Left lung (tissue), 14 donors: ENCODE measurements at places on chromosomes 12 and 14.

DNA sequence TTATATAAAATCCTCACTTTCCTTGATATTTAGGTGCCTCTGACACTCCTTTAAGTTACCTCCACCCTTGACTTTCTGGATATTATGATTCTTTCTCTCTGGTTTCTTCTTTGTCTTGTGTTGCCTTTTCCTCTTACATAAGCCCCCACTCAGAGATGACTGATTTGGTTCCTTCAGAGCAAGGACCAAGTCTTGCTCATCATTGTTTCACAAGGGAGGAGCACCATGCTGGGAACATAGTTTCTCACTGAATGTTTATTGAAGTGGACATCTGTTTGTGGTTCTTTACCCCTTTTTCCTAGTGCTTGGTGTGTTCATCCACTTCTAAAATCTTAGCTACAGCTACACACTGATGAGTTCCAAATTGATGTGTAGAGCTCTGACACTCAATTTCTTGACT, 161.3 kb upstream of the PTPRQ start:
- DNase-seq = no peak

DNA sequence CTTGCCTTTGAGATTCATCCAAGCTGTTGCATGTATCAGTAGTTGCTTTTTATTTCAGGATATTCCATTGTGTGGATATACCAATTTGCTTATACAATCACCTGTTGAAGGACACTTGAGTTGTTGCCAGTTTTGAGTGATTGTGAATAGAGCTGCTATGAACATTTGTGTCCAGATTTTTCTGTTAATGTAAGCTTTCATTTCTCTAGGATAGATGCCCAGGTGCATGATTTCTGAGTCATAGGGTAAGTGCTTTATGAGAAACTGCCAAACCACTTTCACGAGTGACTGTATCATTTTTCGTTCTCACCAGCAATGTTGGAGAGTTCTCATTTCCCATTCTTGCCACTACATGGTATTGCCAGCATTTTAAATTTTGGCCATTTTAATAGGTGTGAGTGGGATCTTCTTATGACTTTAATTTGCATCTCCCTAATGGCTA, 434.6 kb upstream of the RGS6 start:
- no peak for DNase-seq

- no peak for DNase-seq
Measured at GRCh38 chr14:75860561-75861160, 121.1 kb downstream of the TGFB3 start.

DNA sequence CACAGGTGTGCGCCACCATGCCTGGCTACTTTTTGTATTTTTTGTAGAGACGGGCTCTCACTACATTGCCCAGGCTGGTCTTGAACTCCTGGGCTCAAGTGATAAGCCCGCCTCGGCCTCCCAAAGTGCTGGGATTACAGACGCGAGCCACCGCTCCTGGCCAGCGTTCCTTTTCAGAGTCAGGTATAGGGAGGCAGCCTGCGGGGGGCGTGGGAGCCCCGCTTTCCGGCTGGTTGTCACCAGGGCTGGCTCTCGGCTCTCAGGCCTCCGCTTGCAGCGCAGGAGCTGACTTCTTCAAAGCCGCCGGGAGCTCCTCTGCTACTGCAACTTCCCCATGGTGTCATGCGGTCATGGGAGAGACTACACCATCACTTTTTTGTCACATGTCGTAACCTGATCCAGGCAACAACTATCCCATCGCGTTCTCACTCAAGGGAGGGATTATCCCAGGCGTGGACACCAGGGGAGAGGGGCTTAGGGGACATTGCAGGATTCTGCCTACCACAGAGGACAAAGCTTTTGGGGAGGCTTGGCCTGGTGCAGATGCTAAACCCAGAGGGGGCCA, 129.4 kb downstream of the SCARB1 start:
- DNase-seq = no peak

DNA sequence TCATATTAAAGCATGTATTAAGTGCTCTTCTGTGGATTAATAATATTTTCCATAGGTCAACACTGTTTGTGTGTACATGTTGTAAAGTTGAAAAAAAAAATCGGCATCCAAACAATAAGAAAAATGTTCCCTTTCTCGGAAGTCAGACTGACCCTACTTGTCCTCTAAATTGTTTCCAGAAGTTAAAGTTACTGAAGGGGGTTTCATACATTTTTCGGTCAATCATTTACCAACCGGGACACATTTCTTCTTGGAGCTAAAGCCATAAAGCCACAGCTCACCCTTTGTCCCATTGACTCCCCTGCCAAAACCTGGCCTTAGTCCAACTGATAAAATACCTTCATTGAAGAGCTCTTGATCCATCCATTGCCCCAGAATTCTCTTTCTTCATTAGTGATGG, 230.0 kb downstream of the ANO2 start:
- DNase-seq = no peak

GRCh38 chr12:29717540-29718100, 66.1 kb downstream of the TMTC1 start:
- DNase-seq = no peak

DNA sequence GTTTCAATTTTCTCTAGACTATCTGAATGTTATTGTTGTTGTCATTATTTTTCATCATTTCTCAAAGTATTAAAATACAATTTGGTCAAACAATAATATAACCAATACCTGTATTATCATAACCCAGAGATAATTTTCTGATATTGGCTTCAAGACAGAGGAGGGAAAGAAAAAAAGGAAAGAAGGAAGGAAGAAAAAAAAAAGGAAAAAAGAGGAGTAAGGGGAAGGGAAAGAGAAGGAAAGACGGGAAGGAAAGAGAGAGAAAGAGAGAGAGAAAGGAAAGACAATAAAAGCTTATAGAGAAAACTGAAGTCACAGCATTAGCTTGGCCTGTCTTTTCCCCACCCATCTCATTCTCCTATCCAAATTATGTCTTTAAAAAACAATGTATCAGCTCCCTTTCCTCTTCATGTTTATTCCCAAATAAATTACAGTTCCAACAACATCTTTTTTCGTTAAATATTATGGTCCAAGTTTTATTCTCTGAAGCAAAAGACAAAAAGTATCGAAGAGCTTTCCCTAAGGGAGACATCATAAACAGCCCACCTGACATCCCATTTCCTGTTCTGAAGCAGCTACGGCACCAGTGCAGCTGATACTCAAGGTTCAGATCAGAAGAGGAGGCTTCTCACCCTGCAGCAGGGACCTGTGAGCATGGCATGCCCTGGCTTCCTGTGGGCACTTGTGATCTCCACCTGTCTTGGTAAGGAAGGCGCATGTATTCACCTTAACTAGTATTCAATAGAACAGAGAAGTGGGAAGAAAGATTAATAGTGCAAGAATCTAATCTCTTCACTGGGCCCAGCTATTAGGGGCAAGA, 308.3 kb downstream of the DAD1 start:
- DNase-seq = no peak

- DNase-seq = no peak
Measured at GRCh38 chr12:107395817-107396216, 289.8 kb upstream of the PWP1 start.

DNA sequence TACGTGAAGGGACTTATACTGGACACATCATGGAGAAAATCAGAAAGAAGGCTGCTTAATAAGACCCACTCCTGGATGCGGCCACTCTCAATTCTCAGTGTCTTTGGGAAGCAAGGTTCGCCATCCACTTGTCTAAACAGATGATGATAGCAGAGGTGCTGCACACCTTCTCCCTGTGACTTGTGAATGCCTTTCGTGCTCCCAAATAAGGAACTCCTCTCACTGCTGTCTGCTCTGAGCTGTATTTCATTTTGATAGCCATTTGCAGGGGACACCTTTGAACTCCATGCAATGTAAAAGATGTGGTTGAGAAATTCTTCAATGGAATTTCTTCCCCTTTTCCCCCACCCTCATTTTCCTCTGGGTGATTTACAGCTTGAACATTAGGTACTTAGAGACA, 11.6 kb downstream of the RMST start:
- DNase-seq = no peak

- no peak for DNase-seq
Measured at GRCh38 chr12:116504438-116504837, 54.7 kb upstream of the MAP1LC3B2 start.

- no peak for DNase-seq
Measured at GRCh38 chr12:54221402-54221984, 32.7 kb upstream of the SMUG1 start.

- peak; percentile 53 for DNase-seq
Measured at GRCh38 chr12:40098406-40099145, 7.3 kb downstream of the SLC2A13 start.

DNA sequence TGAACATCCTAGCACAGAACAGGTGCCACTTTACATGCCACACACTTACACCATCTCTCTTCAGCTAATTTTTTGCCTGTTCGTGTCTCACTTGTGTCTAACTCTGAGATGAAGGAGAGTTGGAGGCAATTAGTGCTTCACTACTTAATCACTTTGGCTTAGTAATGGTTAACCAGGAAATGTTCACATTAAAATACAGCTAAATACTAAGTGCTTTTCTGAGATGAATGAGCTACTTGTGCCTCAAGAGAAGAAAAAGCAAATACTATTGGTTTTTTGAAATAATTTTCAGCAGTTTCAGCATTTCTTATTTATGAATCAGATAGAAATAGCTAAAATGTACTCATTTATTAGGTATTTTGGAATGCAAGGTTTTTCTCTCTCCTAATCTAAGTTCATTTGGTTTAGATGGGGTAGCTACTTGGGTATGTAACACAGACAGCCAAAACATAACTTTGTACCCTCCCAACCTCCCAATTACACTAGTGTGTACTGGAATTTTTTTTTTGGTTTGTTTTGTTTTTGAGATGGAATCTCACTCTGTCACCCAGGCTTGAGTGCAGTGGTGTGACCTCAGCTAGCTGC, 1474.1 kb upstream of the SEL1L start:
- DNase-seq = no peak

DNA sequence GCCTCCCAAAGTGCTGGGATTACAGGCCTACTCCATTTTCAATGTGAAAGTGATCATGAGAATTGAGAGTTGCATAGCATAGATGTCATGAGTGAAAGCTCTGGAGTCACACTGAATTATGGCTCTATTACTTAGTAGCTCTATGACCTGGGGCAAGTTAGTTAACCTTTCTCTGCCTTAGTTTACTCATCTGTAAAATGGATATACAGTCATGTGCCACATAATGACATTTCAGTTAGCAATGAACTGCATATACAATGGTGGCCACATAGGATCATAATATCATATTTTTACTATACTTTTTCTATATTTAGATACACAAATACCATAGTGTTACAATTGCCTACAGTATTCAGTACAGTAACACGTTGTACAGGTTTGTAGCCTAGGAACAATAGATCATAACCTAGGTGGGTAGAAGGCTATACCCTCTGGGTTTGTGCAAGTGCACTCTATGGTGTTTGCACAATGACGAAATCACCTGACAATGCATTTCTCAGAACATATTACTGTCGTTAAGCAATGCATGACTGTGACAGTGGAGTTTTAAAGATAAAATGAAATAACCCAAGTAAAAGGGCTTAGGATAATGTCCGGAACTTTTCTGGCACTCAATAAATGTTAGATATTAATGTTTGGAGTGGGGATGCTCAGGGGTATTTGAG, 53.1 kb downstream of the ZFYVE26 start:
- DNase-seq = no peak

- no peak for DNase-seq
Measured at GRCh38 chr14:33509454-33509853, 441.4 kb downstream of the EGLN3 start.

GRCh38 chr14:59120921-59121320, 67.5 kb upstream of the DAAM1 start:
- DNase-seq = peak; percentile 83

DNA sequence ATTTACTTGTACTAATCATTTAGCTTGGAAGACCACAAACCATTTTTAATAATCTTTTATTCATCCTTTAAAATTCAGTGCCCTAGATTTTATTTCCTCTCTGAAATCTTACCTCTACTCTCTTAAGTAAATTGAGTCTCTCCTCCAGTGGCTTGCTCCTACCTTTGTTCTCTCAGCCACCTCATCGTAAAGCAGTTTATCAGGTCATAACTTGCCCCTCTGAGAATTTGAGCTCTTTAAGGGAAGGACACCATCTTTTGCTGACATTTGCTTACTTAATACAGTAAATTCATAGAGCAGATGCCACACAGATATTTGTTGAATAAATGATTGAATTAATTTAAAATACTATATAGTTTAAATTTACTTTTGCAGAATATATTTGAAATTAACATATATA, 794.3 kb downstream of the C12orf50 start:
- no peak for DNase-seq

DNA sequence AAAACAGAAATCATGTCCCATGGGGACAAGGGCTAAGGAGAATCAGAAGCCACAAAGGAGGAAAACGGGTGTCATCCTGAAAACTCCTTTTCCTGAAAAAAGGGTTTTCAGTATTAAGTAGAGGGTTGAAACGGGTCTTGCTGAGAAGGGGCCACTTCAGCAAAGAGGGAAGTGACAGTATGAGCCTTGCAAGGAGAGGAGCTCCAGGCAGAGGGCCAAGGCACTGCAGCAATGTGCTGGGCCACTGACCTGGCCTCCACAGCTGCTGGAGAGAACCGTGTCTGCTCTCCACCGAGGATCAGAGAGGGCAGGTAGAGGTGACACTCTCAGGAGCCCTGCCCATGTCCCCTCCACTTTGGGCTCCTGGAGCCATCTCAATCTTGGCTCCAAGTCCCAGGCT, 103.3 kb downstream of the NCOR2 start:
- DNase-seq = no peak

GRCh38 chr12:124413401-124413800, 118.5 kb downstream of the RFLNA start:
- DNase-seq = no peak

- DNase-seq = peak; percentile 35
Measured at GRCh38 chr14:93926245-93926872, 785 bp upstream of the FAM181A start.

- DNase-seq = no peak
Measured at GRCh38 chr14:74081491-74081890, 2.8 kb downstream of the ALDH6A1 start.

DNA sequence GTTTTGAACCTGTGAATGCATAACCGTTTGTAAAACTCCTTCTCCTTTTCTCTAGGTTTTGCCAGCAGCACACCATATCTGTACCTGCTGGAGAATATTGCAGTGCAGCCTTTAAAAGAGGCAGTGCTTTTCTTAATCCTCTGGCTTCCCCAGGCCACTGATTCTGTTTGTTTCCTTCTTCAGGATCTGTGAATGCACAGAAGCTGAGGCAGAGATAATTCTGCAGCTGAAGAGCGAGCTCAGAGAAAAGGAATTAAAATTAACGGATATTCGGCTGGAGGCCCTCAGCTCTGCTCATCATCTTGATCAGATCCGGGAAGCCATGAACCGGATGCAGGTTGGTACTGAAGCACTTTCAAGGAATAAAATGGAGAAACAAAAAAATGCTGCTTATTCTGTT, 348.7 kb downstream of the NAV3 start:
- no peak for DNase-seq

DNA sequence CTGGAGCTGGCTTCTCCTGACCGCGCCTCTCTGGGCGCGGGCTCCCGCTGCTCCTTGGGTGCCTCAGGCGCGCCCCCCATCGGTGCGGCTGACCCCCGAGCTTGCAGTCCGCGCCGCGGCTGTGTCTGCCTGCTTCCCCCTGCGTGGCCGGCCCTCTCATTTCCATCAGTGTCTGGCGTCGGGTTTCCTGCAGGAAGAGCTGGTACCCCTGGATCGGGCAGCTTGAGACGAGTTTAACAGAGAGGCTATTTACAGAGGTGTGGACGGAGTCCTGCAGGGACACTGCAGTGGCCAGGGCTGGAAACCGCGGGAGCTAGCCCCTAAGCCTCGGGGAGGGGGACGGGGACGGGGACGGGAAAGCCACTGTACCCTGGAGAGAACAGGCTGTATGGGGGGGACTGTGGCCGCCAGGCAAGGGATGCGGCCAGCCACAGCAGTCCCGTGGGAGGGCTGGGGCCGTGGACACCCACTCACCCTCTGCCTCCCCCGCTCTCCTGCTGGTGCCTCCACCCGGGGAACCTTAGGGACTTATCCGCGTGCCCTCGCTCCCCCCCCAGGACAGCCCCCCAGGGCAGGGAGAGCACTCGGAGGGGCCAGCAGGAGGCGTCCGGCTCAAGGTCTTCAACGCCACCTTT, 3.7 kb upstream of the CACNA2D4 start:
- no peak for DNase-seq
